ENCODE measurements at places on chromosomes 4 and X.
A peak's percentile ranks its signal among the peaks of the same experiment; 100 is the strongest.

GRCh38 chr4:176971576-176972115, 178.9 kb upstream of the VEGFC start:
- DNase-seq, result no peak

GRCh38 chr4:103307453-103308247, 109.5 kb upstream of the CENPE start:
- DNase-seq, result no peak

- DNase-seq, result no peak
Measured at GRCh38 chr4:158067646-158068045, 105.2 kb downstream of the GASK1B start.

- peak; percentile 72 for DNase-seq
Measured at GRCh38 chr4:153465615-153466080, 512 bp upstream of the TMEM131L start.

GRCh38 chr4:135192751-135193535, 991.4 kb upstream of the PABPC4L start:
- DNase-seq, result no peak

DNA sequence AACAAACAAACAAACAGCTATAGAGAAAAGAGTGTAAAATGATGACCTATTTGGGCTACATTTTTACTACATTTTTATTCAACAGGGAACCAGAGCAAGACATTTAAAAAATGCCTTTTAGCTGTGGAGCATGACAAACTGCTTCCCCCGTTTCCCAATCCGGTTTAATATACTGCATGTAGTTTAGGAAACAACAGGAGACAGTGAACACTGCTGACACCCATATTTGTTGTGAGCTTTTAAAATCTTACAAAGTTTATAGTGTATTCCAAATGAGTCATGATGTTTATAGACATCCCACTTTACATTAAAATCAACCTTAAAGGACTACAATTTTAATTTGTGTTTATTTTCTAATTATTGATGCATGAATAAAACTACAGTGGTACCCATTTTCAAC, 1238.3 kb downstream of the TECRL start:
- DNase-seq, result no peak

- no peak for DNase-seq
Measured at GRCh38 chr4:163447481-163447880, 26.1 kb downstream of the TKTL2 start.

GRCh38 chr4:101345596-101346350, 1.6 kb downstream of the PPP3CA start:
- DNase-seq, result peak; percentile 72

- no peak for DNase-seq
Measured at GRCh38 chr4:27016551-27016950, 155.9 kb downstream of the STIM2 start.

DNA sequence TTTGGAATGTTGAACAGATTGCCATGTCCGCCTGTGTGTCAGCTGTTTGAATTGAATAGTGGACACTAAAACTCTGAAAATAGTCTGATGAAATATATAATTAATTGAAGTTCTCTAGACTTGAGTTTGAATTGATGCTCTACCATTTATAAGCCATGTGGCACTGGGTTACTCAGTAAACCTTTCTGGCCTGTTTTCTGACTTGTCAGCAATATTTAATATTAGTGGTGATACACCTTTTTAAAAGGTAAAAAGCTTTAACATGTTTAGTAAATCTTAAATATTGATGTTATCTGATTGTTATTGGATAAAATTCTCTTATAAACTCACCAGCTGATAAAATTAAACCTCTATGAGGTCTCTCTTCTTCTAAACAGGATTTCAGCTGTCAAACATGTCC, 695.4 kb upstream of the HS3ST1 start:
- DNase-seq, result no peak

- no peak for DNase-seq
Measured at GRCh38 chrX:47129899-47130358, 14.6 kb downstream of the NDUFB11 start.

DNA sequence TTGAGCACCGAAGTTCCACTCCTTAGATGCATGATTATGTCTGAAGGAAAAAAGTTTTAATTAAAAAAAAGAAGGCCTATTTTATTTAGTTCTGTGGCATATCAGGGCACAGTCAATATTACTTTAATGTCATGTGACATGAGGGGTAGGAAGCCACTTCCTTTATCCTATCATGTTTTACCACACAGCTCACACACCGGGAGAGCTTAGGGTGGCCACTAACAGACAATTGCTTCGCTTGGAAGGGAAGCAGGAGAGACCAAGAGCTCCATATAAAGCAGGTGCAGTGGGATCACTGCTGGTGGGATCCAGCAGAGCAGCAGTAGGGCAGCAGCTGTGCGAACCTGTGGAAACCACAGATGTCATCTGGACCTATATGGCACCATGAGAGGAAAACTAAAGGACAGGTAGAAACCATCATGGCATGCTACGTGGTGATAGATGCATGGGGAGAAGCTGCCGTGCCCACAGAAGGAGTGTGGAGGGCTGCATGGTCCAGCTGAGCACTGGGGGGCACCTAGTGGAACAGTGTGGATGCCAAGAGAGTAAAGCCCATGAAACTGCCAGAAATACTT, 52.0 kb downstream of the DTHD1 start:
- no peak for DNase-seq

- no peak for DNase-seq
Measured at GRCh38 chrX:2609431-2610238, 81.5 kb upstream of the CD99 start.

- DNase-seq, result peak; percentile 82
Measured at GRCh38 chr4:121072224-121073003, at the start of gene NDNF. TSS of gene NDNF (minus strand) at chr4:121072535. CDS start at chr4:121045837, 26,698 bp downstream.

DNA sequence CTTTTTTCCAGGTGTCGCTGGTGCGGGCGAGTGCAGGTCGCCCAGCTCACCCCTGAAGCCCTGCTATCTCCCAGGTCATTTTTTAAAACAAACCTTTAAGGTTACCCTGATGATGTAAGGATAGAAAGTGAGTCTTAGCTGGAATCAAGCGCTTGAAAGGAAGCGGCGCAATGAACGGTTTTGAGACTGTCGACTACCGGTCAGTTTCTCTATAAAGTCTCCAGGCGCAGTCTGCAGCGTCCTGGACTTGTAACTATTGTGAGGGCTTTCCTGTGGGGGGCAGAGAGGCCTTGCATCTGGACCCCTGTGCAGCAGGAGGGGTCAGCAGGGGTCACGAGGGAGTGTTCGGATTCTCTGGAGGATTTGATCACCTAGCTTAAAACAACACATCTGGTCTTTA, 1.6 kb downstream of the KIT start:
- DNase-seq, result peak; percentile 43

- no peak for DNase-seq
Measured at GRCh38 chr4:135249024-135249423, 1047.4 kb upstream of the PABPC4L start.
